NCI-H1436 (cell line): ENCODE measurements at places on chromosomes 11 and 22.

DNA sequence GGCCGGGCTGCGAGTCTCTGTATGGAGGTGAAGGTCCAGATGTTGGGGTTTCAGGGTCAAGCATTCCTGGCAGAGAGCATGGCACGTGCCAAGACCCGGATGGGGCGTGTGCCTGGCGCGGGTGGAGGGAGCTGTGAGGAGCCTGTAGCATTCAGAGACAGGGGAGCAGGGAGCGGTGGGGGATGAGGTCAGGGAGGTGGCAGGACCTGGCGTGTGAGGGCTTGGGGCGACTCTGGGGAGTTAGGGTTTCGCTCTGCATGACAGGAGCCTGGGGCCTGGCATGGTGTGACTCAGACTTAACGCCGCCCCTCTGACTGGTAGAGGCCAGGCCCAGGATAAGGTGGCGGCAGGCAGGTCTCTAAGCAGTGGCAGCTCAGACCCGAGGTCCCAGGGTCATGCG lies 103.0 kb downstream of the KCNQ1 start:
- DNase-seq, result no peak

- DNase-seq, result no peak
These were observed 83.1 kb downstream of the VPREB1 start for GRCh38 chr22:22327723-22328122.

- DNase-seq, result no peak
These were observed 110.2 kb upstream of the SORL1-AS1 start for GRCh38 chr11:121563003-121563402.

- no peak for DNase-seq
These were observed 11.9 kb upstream of the TMPRSS4 start for GRCh38 chr11:118064956-118065355.

DNA sequence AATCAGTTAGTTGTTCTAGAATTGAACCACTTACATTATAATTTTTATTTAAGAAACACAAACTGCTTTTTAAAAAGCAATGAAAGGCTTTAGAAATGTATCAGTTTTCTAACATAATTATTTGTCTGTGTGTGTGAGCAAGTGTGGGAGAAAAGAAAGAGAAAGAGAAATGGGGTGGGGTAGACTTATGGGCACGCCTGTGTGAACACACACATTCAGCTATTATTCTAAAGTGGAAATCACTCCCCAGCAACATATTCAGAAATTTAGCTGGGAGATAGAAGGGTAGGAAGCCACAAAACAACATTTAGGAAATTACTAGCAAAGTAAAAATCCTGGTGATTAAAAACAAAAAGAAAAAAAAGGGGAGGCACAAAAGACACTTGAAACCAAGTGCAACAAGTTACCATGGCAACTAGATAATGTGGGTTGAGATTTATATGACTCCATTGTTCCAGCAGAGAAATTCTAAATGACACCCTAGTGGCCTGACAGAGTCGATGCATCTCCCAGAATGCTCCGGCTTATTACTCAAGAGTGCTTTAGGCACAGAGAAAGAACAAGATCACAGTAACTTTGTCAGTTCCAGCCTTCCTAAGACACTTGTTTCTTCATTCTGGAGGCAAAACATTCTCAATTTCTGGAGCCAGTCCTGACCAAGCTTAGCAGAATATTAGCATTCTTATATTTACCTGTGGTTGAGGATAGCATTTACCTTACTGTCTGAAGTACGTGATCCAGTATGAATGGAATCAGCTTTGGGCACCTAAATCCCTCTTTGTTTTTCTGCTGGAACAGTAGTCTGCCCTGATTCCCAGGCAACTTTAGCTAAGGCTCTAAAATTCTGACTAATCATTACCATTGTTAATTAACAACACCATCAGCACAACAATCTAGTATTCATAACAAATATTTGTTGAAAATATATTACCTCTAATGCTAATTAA lies 444.4 kb downstream of the DLG2 start:
- DNase-seq, result peak; percentile 85

GRCh38 chr11:125512106-125512505 lies 16.0 kb upstream of the FEZ1 start:
- no peak for DNase-seq

- DNase-seq, result no peak
These were observed 78.2 kb downstream of the SMCO4 start for GRCh38 chr11:93464927-93465540.

- no peak for DNase-seq
These were observed 3.1 kb downstream of the SCO2 start for GRCh38 chr22:50522208-50522805.

GRCh38 chr11:92804388-92804966 lies 165.0 kb upstream of the MTNR1B start:
- no peak for DNase-seq

DNA sequence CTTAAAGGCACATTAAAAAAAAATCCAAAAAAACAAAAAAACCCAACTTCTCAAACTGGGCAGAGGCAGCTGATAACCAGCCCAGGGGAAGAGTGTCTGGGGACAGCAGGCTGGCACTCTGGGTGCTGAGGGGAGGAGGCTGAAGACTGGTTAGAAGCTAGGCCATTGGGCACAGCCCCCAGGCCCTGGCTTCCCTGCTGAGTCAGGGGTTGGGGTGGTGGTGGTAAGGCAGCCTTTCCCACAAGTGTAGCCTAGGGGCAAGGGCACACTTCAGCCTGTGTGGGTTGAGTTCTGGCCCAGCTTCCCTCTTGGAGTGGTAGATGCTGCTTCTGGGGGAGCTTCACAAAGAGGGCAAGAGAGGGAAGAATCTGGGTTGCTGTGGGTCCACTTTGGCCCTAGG lies 16.3 kb upstream of the ARFGAP3 start:
- DNase-seq, result no peak

DNA sequence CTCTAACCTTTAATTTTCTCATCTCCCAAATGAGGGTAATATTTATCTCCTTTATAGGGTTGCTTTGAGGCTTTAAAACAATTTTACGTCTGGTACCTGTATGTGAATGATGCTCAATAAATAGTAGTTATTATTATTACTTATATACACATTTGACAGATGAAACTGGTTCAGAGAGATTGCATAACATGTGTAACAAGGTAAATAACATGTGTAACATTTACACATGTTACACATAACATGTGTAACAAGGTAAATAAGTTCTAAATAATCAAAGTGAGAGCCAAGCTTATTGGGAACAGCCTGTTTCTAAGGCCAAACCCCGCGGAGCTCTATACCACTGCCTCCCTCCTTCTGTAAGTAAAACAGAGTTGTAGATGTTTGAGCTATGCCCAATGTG lies 100.9 kb downstream of the MPPED2 start:
- DNase-seq, result no peak

DNA sequence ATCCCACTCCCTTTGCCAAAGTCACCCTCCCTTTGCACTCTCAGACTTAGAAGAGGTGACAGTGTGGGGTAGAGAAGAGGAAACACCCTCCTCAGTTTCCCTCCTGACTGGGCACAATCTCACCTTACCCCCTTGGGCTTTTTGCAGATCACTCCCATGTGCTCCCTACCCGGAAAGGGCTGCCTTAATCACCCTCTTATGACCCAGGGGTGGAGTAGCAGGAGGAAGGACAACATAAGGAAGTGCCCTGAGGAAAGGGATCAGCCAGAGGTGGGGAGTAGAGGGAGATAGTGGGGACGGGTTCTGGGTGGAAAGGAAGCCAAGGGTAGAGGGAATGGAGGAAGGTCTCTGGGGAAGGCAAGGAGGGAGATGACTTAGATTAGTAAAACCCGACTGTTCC lies 52.0 kb downstream of the NRXN2 start:
- no peak for DNase-seq

DNA sequence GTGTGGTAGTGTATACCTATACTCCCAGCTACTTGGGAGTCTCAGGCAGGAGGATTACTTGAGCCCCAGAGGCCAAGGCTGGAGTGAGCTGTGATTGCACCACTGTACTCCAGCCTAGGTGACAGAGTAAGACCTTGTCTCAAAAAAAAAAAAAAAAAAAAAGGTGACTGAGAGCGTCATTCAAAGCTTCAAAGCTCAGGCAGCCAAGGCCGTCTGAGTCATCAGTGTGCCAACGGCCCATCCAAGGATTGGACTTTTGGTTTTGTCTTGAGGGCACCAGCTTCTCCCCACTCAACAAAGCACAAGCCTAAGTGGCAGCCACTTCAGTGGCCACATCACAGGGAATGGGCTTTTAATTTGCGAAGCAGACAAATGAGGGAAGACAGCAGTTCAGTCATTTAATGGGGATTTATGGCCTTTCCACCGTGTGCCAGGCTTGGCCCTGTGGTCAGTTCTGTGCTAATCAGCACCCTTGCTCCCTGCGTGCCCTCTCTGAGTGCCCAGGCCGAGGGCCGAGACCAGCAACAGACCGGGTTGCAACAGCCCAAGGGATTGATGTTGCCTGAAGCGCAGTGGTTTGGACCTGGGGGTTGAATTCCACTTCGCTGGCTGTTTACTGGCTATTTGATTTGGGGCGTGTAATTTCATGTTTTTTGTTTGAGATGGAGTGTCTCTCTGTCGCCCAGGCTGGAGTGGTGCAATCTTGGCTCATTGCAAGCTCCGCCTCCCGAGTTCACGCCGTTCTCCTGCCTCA lies 30.2 kb upstream of the CRYBB3 start:
- no peak for DNase-seq

- DNase-seq, result no peak
These were observed 13.3 kb upstream of the HBE1 start for GRCh38 chr11:5283086-5283485.

GRCh38 chr11:24234822-24235508 lies 261.9 kb upstream of the LUZP2 start:
- no peak for DNase-seq

DNA sequence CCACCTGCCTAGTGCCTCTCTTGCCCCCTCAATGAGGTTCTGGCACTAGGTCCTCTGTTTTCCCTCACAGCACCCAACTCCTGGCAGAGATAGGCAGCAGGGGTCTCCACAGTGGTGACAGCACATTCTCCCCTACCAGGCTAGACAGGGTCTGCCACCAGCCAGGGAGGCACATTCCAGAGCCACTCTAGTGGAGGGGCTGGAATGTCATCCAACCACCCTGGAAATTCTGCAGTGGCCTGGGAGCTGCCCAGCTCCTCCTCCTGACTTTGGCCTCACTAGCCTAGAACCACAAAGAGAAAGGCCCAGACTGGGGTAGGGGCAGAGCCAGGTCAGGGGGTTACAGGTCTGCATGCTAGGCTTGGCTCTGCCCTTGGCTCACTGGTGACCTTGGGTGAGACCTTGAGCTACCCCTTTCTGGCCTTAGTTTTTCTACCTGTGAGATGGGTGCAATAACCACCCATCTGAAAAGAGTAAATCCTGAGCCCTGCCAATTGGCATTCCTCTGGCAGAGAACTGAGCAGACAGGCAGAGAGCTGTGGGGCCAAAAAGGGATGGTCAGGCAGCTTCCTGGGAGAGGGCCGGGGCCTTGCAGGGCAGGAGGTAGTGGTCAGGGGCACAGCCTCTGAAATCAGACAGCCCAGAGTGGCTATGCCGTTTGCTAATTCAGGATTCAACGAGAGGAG lies 7.1 kb downstream of the P2RY2 start:
- no peak for DNase-seq

DNA sequence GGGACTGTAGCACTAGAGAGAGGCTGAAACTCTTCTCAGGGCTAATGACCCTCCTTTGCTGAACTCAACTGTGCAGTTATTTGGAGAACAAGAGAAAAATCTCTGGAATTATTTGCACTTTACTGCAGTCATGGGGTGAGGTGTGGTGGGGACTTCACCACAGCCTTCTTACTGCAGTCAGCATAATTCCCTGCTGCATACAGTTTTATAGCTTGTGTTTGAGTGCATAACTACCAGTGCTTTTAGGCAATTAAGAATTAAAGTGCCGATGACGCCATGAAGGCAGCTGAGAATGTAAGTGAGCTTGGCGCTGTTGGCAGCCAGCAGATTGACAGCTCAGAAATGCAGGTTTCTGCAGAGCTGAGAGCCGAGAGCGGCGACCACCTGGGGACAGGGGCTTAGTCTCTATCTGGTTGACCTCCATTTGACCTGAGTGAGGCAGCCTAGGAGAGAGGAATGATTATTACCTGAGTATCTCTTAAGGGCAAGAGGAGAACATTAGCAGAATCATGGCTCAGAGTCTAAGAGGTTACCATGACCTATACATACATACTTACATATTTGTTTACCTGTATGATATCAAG lies 830.0 kb downstream of the NTM start:
- DNase-seq, result peak; percentile 83

DNA sequence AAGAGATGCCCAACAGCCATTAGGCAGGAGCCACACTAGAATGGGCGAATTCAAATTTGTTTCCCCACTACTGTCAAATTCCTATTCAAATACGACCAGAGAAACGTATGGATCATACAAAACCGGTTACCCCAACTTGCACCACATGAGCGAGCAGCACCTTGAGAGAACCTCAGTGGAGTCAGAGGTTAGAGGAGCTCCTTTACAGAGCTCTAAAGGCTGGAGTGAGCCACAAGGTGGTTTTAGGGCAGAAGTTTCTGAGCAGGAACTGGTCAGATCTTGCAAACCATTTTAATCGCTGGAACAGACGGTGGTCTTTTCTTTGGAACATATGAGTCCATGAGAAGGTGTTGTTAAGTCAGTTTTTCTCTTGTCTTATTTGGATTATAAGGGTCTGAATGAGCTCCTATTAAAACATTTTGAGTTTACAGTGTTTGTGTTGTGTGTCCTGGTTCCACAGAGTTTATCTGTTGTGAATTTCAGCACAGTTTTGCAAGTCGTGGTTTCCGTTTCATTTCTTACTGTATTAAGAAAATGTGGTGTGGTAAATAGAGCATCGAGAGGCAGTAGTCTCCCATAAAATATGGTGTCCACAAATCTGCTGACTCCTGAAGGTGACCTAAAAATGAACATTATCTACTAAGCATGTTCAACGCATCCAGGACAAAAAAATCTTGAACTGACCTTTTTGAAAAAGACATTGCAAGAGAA lies 471.7 kb downstream of the NTM start:
- DNase-seq, result no peak

DNA sequence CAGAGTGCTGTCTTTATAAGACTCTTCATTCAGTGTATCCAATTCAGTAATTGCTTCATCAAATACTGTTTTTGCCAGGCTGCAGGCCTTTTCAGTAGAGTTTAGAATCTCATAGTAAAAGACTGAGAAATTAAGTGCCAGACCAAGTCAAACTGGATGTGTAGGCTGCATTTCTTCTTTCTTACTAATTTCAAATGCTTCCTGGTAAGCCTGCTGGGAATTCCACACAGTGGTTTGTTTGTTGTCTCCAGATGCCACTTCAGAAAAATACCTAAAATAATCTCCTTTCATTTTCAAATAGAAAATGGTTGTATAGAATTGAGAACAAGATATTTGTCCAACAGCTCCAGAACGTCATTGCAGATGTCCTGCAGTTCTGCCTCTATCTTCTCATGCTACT lies 34.7 kb downstream of the LDHAL6A start:
- DNase-seq, result no peak

DNA sequence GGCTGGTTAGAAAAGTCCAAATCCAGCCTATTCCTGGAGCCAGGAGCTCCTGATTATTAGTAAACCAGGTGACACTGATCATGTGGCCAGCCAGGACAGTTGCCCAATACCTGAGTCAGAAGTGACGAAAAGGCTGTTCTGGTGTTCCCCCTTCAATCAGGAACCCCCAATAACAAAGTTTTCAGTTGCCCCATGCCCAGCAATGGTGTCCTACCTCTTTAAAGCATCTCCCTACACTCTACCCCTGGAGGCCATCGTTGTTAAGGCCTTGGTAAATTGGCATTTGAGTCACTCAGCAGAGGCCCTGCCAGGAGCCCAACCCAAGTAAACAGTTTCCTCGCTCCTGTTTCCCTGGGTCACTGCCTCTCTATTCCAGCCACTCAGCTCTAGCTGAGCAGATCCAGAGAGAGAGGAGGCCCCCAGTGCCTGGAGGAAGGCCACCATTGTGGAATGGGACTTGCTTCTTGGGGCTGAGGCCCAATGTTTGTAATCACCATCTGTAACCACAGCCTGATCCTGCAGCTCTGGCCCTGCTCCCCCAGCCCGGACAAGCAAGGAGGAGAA lies 25.0 kb downstream of the ARHGAP1 start:
- DNase-seq, result no peak

- no peak for DNase-seq
These were observed 66.0 kb downstream of the MYEOV start for GRCh38 chr11:69359735-69360480.
